AG10803 (cell line): ENCODE measurements at places on chromosomes 6 and 20.

DNA sequence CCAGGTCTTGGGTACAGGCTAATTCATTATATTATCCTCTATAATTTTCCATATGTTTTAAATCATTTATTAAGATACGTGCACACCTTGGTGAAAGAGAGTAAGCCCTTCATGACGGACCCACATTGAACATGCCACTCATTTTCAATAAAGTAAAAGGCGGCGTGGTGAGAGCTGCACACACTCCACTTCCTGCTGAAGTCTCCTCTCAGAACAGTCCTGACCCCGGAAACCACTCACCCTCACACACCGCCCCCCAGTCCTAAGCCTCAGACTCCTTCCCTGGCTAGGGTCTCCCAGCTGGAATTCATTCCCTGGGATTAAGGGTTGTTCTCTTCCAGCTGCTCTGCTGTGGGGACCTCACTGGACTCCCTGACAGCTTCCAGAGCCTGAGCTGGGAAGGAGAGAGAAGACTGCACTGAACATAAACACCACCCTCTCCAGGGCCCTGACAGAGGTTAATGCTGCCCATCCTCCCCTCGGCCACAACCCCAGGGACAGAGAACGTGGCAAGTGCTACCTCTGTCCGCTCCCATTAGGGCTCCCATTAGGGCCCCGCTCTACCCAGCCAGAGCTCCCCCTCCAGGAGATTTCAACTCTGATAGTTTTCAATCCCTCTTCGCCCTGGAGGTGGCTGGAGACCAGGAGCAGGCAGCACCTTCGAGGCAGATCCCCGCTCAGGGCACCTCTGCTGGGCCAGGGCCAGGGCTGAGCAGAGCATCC is 24.8 kb downstream of the GRM4 start:
- no peak for DNase-seq

DNA sequence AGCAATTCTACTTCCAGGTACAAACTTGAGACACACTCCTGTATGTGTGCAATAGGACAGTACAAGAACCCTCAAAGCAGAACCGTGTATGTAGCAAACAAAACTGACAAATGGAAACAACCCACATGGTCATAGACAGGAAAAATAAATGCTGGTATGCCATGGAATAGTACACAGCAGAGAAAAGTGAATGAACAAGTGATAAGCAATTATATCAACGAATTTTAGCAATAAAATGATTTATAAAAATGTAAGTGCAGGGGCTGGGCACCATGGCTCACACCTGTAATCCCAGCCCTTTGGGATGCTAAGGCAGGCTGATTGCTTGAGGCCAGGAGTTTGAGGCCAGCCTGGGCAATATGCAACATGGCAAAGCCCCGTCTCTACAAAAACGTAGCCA is 9.3 kb downstream of the RIPOR3 start:
- no peak for DNase-seq

DNA sequence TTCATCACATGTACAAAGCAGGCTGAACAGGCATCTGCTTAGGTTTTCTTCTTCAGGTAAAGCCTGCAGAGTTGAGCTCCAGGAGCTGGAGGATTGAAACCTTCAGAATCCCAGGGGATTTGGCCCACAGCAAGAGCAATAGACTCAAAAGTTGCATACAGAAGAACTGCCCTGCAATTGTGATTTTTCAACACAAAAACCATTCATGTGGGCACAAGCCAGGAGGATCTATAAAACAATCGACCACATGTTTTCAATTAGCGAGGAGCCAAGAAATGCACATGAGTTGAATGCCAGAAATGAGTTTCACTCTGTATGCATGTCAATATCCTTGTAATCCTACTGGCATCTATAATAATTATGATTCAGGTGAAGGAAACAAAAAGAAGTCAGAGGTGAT is 576.4 kb downstream of the HDGFL1 start:
- peak; percentile 68 for DNase-seq

- DNase-seq, result peak; percentile 83
Measured at GRCh38 chr6:83920017-83920416, 60.5 kb downstream of the CYB5R4 start.

- no peak for DNase-seq
Measured at GRCh38 chr6:75158176-75158575, 47.7 kb downstream of the COL12A1 start.

DNA sequence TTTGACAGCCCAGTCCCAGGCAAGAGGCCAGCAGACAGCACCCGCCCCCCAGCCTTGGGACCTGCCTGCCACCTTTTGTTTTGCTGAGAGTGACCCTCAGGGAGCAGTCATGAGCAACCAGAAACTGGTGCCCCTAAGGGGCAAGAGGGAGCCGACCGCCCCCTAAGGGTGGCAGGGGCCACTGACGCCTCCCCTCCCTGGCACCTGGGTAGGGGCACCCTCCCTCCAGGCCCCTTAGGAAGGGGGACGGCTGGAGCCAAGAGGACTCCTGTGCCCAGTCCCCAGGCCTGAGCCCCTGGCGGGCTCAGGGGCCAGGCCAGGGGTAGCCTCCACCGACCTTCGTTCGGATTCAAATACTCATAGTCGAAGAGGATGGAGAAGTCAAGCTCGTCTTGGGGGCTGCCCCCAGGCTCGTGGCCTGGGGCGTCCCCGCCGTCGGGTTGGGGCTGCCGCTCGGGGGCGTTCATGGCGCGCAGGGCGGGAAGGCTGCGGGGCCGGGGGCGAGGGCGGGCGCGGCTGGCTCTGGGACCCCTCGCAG is 417 bp downstream of the NFATC2 start:
- no peak for DNase-seq

GRCh38 chr20:24492031-24492607 is 22.7 kb downstream of the SYNDIG1 start:
- no peak for DNase-seq

- no peak for DNase-seq
Measured at GRCh38 chr6:163717106-163717764, 302.7 kb downstream of the QKI start.

GRCh38 chr6:7978736-7979135 is 68.1 kb upstream of the TXNDC5 start:
- DNase-seq, result no peak

DNA sequence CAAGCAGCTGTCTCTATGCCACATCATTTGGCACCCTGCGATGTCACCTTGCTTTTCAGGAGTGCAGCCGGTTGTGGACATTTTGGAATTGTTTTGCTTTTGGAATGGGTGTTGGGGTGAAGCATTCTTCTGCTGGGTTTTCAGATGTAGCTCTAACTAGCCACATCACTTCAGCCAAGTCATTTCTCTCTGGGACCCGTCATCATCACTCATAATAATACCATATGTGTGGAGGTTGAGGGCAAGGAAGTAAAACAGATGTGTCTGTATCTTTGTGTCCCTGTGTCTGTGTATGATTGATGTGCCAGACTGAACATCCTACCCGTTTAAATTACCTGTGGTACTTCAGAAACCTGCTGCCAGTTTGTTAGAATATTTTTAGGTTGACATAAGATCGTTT is 49.5 kb upstream of the TULP4 start:
- no peak for DNase-seq

- DNase-seq, result no peak
Measured at GRCh38 chr6:11083491-11083890, 10.1 kb upstream of the SMIM13 start.

GRCh38 chr6:108598305-108598863 is 37.7 kb downstream of the FOXO3 start:
- DNase-seq, result peak; percentile 88

GRCh38 chr6:157982563-157983405 is 1.1 kb downstream of the SYNJ2 start:
- DNase-seq, result peak; percentile 54

GRCh38 chr6:77633471-77633870 is 19.4 kb upstream of the MEI4 start:
- no peak for DNase-seq

- no peak for DNase-seq
Measured at GRCh38 chr20:60785301-60785700, 466.8 kb upstream of the CDH4 start.

DNA sequence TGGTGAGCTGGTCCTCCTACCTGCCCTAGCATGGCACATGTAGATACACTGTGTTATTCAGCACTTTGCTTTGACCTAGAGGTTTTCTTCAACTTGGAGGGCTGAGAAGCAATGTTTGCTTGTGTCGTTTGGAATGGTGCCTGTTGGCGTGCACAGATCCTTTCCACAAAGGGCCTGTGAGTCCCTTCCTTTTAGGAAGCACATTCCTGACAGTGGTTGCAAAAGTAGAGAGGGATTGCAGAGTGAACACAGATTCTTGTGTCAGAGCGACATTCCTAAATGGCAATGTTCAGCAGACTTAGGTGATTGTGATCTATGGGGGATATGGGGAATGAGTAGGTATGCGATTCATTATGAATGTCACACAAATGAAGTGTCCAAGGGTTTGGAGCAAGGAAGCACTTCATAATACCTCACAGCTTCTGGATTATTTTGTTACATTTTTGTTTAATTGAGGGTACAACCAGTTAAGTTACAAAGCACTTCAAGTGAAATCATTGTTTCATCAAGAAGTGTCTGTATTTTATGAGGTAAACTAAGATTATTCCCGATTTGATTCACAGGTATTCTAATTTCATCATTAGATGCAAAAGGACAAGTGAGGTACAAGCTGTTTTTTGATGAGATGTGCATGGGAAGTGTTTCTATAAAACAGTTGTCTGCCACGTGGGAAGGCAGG is 713 bp upstream of the RNF144B start:
- peak; percentile 80 for DNase-seq

GRCh38 chr6:743320-744096 is 50.6 kb upstream of the EXOC2 start:
- DNase-seq, result no peak

- no peak for DNase-seq
Measured at GRCh38 chr6:52330470-52330869, 31.5 kb upstream of the PAQR8 start.

GRCh38 chr6:143536461-143536865 is 24.9 kb upstream of the FUCA2 start:
- peak; percentile 42 for DNase-seq

DNA sequence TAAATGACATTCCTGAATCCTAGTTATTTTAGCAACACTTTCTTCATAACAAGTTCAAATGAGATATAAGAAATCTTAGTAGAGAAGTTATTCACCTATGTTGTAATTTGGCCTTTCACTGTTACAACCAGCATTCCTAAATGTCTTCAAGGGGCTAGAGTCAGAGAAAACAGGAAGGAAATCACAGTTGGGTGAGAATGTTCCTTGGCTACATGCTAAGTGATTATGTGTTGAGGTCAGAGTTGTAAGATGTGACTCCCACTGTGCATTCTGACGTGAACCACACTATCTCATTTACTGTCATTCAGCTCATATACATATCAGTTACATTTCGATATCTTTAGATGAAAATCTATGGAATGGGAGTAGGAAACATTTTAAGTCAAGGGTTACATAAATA is 51.0 kb upstream of the MLIP start:
- DNase-seq, result peak; percentile 59

- peak; percentile 88 for DNase-seq
Measured at GRCh38 chr6:21769405-21769861, 175.9 kb downstream of the SOX4 start.

- DNase-seq, result peak; percentile 53
Measured at GRCh38 chr6:108452711-108453195, 108.0 kb upstream of the FOXO3 start.

- no peak for DNase-seq
Measured at GRCh38 chr6:24630856-24631505, 15.0 kb downstream of the KIAA0319 start.

GRCh38 chr6:8973395-8973794 is 538.0 kb upstream of the SLC35B3 start:
- no peak for DNase-seq

DNA sequence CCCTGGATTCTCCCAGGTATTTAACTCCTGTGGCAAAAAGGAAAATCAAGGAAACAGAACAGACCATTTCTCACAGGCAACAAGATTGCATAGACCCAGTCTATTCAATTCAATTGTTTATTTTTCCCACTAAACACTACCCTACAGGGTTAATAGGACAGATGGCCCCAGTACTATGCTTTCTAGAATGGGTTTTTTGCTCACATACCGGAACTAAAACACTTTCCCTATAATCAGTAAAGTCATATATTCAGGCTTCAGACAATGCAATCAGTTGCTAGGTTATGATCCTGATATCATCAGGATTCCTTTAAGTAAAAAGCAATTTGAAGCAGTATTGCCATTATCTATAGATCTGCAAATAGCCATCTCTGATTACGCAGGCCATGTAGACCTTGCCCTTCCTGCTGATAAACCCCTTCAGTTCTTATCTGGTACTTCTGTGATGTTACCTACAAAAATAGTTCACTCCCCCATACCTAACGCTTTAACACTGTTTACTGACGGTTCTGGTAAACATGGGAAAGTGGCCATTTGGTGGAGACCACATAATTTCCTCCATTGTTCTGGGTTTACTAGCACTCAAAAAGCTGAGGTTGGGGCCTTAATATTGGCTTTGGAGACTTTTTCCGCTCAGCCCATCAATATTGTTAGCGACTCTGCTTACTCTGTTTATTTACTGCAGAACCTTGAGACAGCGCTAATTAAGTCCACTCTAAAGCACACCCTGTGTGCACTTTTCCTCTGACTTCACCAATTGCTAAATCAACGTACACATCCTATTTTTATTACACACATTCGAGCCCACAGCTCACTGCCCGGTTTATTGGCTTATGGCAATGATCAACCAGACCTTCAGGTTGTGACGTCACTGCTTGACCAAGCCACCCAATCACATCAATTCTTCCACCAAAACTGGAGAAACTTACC is 666.0 kb downstream of the PHF3 start:
- no peak for DNase-seq

DNA sequence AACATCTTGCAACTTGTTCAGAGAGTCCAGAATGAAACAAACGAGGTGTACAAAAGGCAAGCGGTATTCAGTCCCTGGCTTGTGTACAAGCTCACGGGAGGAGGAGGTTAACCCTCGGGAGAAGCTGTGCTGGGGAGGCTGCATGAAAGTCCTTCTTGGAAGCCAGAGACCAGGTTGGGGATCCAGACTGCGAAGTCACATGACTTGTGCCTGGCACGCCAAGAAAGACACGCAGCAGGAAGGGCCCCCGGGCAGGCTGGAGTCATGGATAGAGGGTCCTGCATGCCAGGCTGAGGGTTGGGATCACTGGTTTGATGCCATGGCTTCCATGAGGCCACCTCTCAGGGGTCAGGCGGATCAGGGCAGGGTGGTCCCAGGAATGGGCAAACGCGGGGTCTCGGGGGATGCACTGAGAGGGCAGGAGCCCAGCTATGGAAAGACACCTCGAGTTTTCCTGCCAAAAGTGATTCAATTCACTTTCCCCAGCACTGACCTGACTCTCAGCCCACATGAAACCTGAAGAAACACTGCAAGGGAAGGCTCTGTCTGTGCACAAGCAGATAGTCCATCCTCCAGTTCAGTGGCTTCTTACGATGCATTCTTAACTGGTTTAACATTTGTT is 79.4 kb downstream of the DLL1 start:
- DNase-seq, result no peak
